ENCODE measurements at places on chromosomes 7 and 10. TPM values are rescaled to one million over a fixed set of nuclear protein-coding genes. Genes with fewer than 3 reads are reported as not detected.

GRCh38 chr7:130887182-130887956, 153.4 kb upstream of the KLF14 start:
- no peak for DNase-seq

DNA sequence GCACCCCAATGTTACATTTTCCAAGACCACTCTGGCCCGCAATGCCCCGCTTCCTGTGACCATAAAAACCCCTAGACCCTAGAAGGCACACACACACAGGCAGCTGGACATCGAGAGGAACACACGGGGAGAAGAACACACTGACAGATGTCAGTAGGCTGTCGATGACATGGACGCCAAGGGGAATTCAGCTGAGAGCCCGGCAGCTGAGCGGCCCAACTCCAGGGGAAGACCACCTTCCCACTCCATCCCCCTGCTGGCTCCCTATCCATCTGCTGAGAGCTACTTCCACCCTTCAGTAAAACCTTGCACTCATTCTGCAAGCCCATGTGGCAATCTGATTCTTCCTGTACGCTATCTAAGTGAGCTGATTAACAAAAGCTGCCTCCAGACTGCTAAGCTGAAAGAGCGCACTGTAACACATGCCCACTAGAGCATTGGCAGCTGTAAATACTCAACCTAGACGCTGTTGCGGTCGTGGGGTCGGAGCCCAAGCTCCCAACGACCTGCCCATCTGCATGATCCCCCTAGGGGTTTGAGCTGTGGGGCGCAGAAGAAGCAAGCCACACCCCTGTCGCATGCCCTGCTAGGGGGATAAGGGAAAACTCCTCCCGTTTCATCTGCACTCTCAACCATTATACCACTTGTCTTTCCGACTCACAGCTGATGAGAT, 843.6 kb upstream of the POT1 start:
- no peak for DNase-seq

GRCh38 chr10:118594392-118595063, 920 bp downstream of the PRLHR start:
- DNase-seq: no peak

DNA sequence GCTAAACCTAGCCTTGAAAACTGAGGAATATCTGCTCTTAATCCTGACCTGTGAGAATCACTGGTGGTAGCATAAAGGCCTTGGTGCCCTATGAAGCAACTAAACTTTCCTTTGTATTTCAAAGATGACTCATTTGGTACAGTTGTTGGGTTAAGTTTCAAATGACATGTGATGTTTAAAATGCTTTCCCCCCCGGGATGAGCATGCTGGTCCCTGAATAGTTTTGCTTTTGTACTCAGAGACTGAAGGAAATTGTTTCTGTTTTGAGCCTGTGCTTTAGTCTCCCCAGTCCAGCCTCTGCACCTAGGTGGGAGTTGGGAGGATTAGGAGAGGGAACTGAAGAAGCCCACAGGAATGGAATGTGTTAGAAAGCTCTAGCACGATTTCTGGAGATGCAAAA, 258.9 kb upstream of the NPY start:
- DNase-seq: no peak

- DNase-seq: no peak
Measured at GRCh38 chr7:120089968-120090367, 183.0 kb upstream of the KCND2 start.

The ATXN7L1 gene
- total RNA-seq: 6.7 TPM

Measured in Right ventricle myocardium inferior (tissue), 1 donor.